T1000 (cell line): ENCODE measurements at places on chromosomes 13 and 19.

DNA sequence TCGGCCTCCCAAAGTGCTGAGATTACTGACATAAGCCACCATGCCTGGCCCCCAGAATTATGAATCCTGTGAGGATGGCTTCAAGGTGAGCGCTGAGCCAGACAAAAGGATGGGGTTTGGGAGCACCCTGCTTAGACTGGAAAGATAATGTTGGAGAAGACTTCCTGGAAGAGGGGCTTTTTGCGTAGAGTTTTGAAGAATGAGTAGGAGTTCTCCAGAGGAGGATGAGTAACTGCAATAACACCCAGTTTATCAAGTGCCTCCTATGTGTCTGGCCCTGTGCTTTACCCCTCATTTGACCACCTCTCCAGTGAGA, 641 bp upstream of the GDF15 start:
- DNase-seq: no peak

- DNase-seq: no peak
These were observed at the start of gene GGACT for GRCh38 chr13:100588331-100589177. TSS of gene GGACT (minus strand) at chr13:100588789. CDS start at chr13:100532591, 56,198 bp downstream.

DNA sequence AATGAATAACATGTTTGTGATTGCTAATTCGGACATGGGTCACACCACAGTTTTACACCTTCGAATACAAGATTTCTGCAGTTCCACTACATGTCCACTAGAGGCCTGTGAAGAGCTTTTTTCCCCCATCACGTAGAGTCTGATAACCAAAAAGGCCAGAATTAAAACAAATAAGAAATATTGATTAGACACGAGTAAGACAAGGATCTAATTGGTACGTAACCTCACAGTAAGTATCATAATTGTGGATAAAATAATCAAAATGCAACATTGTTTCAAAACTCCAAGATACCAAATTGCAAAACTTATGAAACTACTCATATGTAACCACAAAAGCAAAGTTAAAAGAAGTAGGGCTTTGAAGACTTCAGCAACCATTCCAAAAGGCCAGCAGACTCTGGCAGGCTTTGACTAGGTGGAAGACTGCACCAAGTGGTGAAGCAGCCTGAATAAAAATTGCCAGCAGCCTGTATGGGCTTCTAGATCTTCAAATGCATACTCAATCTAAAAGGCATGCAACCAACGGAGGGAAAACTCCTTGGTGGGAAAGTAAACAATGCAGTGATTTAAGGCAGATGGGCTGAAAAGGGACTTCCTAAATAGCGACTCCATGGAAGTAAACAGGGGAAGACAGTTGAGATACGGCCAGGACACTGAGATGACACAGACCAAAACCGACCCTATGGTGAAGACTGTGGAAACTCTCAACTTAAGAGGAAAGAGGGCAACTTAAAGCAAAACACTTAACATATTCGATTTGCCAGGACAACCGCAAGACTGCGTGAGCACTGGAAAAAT, 56.7 kb downstream of the STARD13 start:
- no peak for DNase-seq

DNA sequence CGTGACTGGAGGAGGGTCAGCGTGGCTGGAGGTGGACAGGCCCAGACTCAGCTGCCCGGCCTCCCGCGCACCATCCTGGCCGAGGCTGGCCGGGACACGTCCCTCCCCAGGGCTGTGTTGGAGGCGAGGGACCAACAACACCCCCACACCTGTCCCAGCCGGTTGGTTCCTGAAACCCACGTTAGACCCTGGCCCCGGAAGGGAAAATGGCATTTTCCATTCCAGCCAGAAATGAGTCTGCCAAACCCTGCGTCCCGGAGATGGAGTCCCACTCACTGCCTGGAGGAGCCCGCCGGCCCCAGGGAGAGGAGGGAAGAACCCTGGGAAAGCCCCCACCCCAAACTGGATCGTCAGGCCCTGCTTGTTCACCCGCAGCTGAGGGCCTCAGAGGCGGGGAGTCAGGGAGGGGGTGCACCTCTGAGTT, 4.8 kb upstream of the WDR18 start:
- DNase-seq: no peak

- no peak for DNase-seq
These were observed 287.4 kb upstream of the NBEA start for GRCh38 chr13:34654647-34655046.

DNA sequence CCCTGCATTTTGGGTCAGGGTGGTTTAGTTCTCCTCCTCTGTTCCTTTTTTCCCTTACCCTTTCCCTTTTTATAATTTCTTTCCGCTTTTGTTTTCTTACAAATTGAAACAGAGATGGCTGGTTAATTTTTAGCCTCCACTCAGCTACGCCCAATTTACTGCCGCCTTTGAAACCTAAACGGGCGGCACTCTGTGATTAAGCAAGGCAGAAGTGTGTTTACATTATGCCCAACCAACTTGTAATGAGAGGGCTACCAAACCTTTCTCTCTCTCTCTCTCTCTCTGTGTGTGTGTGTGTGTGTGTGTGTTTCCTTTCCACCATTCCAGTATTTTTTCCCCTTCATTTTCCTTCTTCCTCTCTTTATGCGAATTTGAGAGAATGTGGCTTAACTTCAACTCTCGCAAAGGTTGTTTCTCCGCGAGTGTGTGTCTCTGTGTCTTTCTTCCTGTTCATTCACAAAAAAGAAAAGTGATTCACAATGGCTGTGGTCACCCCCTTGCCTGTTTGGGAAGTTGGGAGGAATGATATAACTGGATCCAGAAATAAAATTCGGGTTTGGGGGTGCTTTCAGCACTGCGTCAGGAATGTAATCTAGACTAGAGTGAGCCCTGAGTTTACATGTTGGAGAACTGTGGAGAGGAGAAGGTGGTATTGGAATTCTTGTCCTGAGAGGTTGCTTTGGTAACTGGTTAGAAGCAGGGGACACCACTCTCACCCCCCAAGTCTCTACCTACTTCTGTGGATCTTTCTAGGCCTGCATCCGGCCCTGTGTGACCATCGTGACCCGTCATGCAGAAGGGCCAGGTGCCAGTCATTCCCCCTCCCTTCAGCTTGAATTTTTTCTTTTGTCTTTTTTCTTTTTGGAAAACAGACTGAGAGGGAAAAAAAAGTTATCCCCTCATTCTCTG, 31.4 kb downstream of the NFIX start:
- no peak for DNase-seq

GRCh38 chr13:80742033-80742432, 401.1 kb upstream of the SPRY2 start:
- no peak for DNase-seq

GRCh38 chr13:101473458-101473857, 21.0 kb downstream of the ITGBL1 start:
- no peak for DNase-seq

GRCh38 chr13:43411741-43412140, 375.0 kb downstream of the ENOX1 start:
- no peak for DNase-seq

DNA sequence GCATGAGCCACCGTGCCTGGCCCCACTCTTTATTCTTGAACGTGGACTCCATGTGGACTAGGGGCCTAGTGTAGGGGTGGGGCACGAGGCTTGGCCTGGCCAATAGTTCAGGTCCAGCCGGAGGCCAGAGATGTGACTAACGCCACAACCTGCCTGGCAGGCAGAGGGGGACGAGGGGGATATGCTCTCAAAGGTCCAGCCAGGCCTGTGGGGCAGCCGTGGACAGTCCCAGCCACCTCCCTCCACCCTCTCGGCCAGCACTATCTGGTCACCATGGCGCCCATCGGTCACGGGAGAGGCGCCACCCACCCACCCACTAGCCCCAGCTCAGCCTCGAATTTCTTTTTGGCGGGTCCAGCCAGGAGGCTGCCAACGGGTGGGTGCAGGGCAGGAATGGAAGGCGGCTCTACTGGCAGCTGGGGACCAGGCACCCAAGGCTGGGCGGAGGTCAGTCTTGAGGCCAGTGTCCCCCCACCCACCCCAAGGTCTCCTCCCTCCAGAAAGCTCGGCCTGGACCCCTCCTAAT, 2.2 kb upstream of the CERS1 start:
- DNase-seq: no peak

- DNase-seq: no peak
These were observed 81.7 kb upstream of the ARHGEF7 start for GRCh38 chr13:111033172-111034130.
